ENCODE measurements at places on chromosomes 2 and 18. TPM values are rescaled to one million over a fixed set of nuclear protein-coding genes. Genes with fewer than 3 reads are reported as not detected.

DNA sequence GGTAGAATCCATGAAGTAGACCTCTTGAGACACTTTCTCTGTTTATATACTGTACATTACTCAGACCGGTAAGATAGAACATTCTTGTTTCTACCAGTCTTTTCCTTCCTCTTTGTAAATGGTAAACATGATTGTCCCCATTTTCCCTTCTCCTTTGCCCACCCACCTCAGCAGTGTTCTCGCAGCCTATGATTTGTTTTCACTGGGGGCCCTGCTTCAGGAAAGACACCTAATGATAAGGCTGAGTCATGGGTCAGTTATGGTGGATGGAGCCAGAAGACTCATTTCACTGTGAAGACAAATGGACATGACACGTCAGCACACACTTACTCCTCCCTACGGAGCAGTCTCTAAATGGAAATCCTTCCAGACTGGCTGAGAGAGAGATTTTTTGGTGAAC lies 23.7 kb downstream of the CENPO start:
- no peak for DNase-seq

GRCh38 chr2:12928775-12929401 lies 212.2 kb downstream of the TRIB2 start:
- no peak for DNase-seq

The GREB1 gene
- total RNA-seq: 0.03 TPM

DNA sequence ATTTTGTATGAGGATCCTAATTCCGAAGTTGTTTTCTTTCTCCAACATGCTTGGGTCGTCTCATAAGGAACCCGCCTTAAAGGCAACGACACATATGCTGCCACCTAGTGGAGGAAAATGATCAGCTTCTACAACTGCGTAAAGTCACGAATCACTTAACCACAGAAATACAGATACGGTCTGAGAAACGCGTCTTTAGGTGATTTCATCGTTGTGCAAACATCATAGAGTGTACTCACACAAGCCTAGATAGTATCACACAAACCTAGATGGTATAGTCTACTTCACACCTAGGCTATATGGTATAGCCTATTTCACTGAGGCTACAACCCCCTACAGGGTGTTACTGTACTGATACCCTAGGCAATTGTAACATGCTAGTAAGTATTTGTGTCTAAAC lies 13.1 kb downstream of the GNLY start:
- DNase-seq: peak; percentile 94

DNA sequence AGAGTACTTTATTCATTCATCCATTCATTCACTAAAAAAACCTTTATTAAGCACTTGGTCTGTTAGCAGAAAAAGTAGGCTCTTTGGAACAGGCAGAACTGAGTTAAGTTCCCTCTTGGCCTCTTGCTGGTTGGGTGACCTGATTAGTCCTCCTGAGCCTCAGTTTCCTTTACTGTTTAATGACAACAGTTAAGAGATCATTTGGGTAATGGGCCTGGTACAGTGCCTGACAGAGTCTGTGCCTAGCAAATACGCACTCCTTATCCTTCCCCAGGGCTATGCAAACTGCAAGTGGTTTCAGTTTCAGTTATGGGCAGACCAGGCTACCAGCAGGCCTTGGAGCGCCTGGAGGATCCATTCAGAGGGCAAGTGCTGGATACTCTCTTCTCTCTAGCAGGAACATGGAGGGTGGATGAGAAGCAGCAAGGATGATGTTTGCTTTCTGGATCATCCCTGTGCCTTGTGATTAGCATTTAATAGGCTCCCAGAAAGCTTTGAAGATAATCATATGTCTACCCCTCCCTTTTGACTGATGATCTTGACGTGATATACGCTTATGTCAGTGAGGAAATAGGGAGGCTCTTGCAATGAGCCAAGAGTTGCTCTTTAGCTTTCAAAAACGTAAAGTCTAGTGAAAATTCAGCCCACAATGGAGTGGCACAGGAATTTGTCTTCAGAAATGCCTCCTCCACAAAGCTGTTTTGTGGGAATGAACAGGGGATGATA lies 12.4 kb upstream of the TAF1B start:
- DNase-seq: peak; percentile 67

GRCh38 chr18:63909870-63910269 lies 2.1 kb downstream of the SERPINB10 start:
- no peak for DNase-seq

GRCh38 chr2:27369471-27370025 lies 590 bp downstream of the EIF2B4 start:
- DNase-seq: no peak

The UGT1A4 gene
- total RNA-seq: 3.9 TPM

The ALPI gene
- not detected for total RNA-seq

GRCh38 chr2:175741164-175741563 lies 260.9 kb downstream of the LNPK start:
- no peak for DNase-seq

Measured in HT-29 (cell line).